ENCODE measurements at places on chromosomes 1 and 21.

GRCh38 chr1:236072001-236072400 is 7.1 kb upstream of the NID1 start:
- DNase-seq = no peak

- DNase-seq = no peak
These were observed 102.4 kb upstream of the PKN2 start for GRCh38 chr1:88581703-88582102.

GRCh38 chr1:150235294-150235851 is 539 bp downstream of the ANP32E start:
- peak; percentile 21 for DNase-seq

- DNase-seq = no peak
These were observed 4.9 kb downstream of the ADAM30 start for GRCh38 chr1:119891386-119891785.

All from RCC 7860 (cell line).